Dermis microvascular lymphatic vessel endothelial cell (primary cell): ENCODE measurements at places on chromosomes 13 and 19. TPM values are rescaled to one million over a fixed set of nuclear protein-coding genes. Genes with fewer than 3 reads are reported as not detected.

COMP gene
- not detected in 2 replicates for total RNA-seq

PLVAP gene
- 5.9 and 21.2 TPM in 2 replicates for total RNA-seq

DNA sequence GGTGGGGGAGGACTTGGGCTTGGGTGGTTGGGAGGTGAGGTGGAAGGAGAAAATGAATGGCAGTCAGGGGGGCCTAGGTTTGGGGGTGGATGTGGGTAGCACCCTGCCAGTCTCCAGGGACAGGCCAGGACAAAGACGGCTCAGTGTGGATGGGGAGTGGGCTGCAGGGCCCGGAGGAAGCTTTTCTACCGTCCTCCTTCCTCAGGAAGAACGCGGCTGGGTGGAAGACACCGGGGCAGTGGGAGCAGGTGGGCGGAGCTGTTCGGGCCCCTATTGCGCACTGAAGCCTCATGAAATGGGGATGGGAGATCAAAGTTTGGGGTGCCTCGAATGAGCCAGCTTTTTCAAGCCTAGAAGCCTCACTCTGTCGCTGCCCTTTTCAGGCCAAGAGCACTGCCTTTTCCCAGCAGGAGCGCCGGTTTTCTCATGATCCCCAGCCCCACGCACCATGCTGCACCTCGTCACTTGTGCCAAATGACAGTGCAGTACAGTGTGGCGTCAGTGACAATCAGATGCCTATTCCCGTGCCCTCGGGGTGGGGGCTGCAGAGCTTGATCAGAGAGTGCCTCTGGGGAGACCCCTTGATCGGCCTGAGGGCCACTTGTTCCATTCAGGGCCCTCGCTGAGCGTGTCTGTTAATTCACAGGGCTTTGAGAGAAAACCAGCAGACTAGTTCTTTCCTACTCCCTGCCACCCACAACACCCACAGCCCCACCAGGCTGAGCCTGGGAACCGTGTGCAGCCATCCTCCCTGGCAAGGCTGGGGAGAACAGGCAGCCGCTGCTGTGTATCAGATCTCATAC lies 1.5 kb downstream of the CALM3 start:
- no peak for DNase-seq

SLC10A2 gene
- not detected in 2 replicates for total RNA-seq

- DNase-seq: no peak
Measured at GRCh38 chr19:29277102-29277501, 64.2 kb upstream of the UQCRFS1 start.

- DNase-seq: no peak
Measured at GRCh38 chr13:73368608-73369007, 309.8 kb downstream of the KLF5 start.

TYROBP gene
- total RNA-seq: not detected in 2 replicates

DNA sequence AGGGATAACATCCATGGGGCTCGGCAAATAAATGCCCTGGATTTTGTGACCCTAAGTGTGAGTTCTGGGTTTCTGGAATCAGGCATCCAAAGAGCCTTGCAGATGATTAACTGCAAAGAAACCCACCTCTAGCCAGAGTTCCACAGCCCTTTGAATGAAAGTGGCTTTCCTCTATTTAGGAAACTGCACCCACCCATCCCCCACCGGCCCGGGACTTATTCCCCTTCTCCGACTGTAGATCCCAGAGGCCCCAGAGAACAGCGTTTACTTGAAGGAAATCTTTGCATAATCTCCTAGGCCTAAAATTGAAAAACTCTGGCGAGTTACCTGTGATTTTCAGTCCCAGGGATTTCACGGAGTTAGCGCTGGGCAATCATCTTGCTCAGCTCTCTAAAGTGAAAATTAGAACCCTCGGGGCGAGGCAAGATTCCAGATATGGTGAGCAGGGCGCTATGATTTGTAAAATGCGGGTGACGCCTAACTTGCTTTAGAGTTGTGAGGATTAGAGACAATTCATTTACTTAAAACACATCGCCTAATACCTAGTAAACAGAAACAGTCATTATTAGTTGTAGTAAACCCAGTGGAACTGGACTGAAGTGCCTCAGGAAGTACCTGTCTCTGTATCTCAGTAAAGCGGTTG lies 9.4 kb downstream of the URAD start:
- DNase-seq: no peak

KLHL26 gene
- 1.4 and 2.9 TPM in 2 replicates for total RNA-seq

DNA sequence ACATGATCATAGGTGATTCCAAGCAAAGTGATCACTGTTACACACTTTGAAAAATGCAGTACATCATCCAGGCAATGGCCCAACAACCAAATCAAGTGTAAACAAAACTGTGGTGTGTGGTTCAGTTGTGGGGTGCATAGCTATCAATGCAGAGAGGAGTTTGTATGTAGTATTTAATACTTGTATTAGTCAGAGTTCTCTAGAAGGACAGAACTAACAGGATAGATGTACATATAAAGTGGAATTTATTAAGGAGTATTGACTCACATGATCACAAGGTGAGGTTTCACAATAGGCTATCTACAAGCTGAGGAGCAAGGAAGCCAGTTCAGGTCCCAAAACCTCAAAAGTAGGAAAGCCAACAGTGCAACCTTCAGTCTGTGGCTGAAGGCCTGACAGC lies 249.3 kb upstream of the HTR2A start:
- no peak for DNase-seq

DNA sequence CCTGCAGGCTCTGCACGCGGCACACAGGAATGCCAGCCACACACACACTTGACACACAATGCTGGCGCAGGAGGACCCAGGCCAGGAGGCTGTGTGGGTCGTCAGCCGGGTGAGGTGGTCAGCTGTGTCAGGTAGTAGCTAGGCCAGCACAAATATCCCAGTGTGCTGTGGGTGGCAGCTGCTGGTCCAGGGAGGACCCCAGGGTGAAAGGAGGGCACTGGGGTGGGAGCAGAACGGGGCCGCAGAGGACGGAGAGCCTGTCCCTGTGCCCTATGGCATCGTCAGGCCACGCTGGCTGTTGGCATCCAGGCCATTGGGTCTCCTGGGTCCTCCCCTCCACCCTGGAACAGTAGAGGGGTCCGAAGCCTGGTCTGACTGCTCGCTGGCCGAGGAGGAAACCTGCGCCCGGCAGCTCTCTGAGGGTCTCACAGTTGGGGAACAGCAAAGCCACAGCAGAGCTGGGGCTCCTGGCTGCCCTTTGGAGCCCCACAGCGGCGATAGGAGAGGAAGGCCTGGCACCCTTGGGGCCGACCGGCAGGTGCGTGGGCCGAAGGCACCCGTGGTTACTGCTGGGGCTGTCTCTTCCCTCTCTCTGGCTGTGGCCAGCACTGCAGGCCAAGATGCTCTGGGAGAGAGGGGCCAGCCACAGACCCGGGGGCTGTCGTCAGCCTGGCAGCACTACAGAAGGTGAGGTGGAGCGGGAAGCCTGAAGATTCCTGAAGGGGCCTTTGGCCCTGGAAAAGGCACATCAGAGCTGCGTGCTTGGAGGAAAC lies 27.3 kb downstream of the C13orf46 start:
- no peak for DNase-seq

ZNF562 gene
- total RNA-seq: 18.4 and 20.5 TPM in 2 replicates

GFY gene
- not detected in 2 replicates for total RNA-seq

DNA sequence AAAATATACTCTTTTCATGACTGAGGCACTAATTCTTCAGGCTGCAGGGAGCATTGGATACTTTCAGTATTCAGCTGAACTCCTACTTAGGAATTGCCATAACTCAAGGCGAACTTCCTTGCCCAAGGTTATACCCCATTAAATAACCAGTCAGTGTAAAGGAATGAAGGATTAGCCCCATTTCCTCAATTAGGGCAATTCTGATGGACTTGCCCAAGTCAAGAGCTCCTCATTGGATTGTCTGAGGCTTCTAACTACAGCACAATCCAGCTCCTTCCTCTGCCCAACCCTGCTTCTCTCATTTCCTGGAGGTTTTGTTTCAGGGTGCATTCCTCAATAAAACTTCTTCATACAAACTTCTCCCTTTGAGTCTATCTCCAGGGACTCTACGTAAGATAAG lies 329.2 kb downstream of the LIG4 start:
- no peak for DNase-seq

LIM2 gene
- not detected in 2 replicates for total RNA-seq

DNA sequence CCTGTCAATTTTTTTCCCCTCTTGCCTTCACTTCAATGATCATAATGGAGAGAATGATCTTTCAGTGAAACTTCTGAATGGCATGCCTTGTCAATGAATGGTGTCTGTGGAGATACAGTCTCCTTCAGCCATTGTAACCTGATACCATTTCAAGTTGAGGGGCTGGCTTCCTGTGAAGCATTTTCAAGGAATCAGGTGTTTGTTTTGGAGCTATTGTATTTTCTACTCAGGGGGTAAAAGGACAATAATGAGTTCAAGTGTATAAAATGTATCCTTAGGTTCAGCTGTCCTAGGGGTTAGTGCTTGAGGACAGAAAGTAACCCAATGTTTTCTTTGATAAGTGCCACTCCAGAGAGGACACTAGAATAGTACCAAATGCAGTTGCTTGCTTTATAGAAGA lies 23.8 kb upstream of the CBY2 start:
- DNase-seq: no peak

ETV2 gene
- under 0.01 and 0.26 TPM in 2 replicates for total RNA-seq

GRCh38 chr19:3454656-3455392 lies 25.5 kb downstream of the SMIM24 start:
- no peak for DNase-seq

TNNT1 gene
- total RNA-seq: 0.51 and 1.7 TPM in 2 replicates

PABPC3 gene
- under 0.01 TPM in 2 replicates for total RNA-seq

- no peak for DNase-seq
Measured at GRCh38 chr19:30719999-30720345, 347.8 kb downstream of the ZNF536 start.
